GM04504 (cell line): ENCODE measurements at places on chromosomes 3 and 15.

DNA sequence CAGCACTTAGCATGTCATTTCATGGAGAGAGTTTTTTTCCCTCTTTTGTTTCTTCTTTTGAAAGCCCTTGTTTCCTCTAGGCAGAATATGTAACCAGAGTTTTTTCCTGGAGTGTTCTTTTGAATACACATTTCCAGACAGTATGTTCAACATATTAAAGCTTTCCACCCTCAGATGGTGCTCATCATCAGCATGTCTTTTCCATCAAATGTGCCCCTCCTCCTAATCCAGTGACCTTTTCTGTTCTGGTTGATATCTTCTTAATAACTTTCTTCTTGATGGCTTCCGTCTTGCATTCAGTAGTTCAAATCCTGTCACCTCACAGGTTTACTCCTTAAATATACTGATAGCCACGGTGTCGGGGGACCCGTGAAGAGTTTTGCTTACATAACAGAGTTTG, 78.6 kb downstream of the FNDC3B start:
- DNase-seq = no peak

GRCh38 chr3:132180337-132180791, 136.8 kb upstream of the ACP3 start:
- peak; percentile 37 for DNase-seq

DNA sequence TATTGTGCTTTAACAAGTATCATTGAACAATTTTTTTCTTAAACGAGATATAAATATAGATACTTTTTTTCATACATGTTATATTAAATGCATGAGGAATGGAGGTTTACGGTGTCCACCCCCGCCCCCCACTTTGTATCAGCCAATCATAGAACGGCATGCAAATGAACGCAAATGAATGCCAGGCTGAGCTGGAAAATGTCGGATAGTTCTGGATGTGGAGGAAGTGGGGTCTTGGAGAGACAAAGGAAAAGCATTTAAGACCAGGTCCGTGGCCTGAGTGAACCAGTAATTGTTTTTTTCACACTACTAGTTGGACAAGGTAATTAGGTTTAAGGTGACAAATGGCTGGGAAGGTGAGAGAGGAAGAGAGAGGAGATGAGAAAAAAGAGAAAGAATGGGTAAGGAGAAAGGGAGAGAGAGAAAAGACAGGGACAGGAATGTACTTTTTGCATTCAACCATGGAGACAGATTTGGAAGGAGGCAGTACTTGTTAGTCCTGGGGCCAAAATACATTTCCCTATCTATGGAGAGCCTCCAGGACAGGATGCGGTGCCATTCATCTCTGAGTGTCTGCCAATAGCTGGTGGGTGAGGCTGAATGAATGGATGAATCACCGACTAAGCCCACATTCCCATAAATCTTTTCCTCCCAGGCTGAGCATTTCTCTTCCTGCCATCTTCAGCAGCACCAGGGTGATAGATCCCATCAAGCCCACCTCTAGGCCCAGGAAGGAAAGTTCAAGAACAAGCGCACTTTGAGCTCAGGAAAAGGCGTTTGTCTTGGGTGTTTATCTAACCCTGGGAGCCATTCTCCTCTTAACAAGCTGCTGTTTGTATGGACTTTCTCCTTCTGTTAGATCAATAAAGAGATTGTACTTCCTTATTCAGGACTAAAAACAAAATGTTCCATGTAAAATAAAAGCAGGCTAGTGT, 1.4 kb upstream of the RAD18 start:
- peak; percentile 68 for DNase-seq

DNA sequence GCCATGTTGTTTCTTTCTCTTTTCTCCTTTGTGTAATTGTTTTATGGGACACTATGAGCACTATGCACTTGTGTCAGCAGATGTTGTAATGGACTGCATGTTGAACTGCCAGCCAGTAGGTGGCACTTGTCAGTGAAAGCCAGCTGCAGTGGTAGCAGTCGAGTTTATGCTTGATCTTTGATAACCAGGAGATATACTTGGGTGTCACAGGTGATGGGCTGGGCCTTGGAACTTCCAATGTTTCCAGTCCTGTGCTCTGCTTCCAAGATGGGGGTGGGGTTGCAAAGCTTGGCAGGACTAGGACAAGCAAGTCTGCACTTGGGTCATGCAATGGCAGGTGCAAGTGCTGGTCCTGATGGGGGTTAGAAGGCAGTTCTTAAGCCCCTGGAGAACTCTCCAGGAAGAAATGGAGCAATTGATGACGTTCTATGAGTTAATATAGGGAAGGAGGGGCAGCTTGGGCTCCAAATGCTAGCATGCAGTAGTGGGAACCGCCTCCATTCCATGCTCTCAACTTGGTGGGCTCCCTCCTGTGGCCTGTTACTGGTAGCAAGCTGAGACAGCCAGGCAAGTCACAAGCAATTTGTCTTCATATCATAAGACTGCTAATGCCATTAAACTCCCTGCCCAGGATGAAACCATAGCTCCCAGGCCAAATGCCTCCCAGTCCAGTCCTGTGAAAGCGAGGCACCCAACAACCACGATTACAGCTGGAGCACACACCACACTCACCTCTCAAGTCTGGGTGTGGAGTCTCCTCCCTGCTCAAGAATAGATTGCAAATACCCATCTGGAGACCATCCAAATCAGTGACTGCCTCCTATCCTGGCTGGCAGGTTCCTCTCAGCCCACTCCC, 287.2 kb downstream of the CGGBP1 start:
- DNase-seq = peak; percentile 2

GRCh38 chr3:151584566-151584965, 123.7 kb upstream of the IGSF10 start:
- DNase-seq = no peak

- no peak for DNase-seq
Observed at GRCh38 chr3:134628884-134629283, 21.9 kb downstream of the KY start.

DNA sequence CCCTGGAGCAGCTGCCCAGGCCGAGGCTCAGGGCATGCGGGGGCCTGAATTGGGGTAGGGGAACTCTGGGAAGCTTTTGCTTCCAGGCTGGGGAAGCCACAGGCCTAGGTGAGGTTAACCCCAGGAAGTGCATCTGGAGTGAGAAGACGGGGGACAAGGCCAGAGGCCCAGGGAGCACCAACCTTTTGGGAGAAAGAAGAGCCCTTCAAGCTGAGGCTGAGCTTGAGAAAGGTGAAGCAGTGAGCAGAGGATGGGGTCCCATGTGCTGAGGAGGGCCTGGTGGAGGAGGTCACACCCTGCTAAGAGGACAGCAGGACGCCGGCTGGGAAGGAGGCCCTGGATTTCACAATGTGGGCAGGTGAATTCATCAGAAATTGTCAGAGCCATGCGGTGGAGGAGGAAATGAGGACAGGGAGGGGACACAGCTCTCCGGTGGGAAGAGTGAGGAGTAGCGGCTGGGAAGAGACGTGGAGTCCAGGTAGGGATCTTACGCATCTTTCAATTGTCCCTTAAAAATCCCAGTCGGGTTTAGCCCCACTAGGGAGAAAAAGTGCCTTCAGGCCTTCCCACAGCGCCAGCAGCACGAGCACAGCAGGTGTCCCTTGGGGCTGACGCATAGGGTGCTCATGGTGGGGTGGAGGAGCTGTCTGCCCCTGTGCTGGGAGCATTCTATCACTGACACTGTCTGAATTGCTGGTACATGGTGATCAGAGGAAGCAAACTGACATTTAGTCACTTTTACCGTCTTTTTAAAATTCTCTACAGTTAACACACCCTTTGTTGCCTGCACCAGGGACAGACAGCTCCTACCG, 50.9 kb downstream of the HCN4 start:
- DNase-seq = no peak

DNA sequence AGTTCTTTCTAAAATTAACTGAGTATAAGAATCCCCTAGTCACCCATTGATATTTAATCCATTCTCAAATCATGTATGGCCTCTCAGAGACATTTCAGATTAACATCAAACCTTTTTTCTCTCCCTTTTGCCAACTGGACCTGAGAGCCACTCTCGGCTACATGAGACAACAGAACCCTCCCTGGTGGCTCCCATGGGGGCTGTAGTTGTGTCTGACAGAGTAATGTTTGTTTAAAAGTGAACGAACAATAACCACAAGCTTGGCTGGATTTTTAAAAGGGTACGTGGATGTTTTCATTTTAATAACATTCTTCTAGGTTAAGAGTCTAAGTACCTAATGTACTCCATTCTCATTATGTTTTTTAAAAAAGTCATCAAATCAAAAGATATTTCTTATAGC, 37.1 kb downstream of the P3H2 start:
- no peak for DNase-seq

- no peak for DNase-seq
Observed at GRCh38 chr3:124984754-124985153, 50.2 kb upstream of the MUC13 start.

GRCh38 chr15:74892313-74892712, 2.5 kb downstream of the MPI start:
- DNase-seq = no peak

GRCh38 chr15:64774037-64774628, 1.3 kb downstream of the RBPMS2 start:
- no peak for DNase-seq

GRCh38 chr15:95208988-95209387, 977.6 kb downstream of the MCTP2 start:
- DNase-seq = no peak

- DNase-seq = no peak
Observed at GRCh38 chr3:21551019-21551418, 200.0 kb downstream of the ZNF385D start.

- peak; percentile 32 for DNase-seq
Observed at GRCh38 chr3:153927107-153927506, 194.1 kb upstream of the ARHGEF26 start.

GRCh38 chr3:195601382-195601781, 17.6 kb upstream of the APOD start:
- DNase-seq = no peak

- DNase-seq = no peak
Observed at GRCh38 chr3:145900056-145900829, 260.7 kb downstream of the PLOD2 start.

DNA sequence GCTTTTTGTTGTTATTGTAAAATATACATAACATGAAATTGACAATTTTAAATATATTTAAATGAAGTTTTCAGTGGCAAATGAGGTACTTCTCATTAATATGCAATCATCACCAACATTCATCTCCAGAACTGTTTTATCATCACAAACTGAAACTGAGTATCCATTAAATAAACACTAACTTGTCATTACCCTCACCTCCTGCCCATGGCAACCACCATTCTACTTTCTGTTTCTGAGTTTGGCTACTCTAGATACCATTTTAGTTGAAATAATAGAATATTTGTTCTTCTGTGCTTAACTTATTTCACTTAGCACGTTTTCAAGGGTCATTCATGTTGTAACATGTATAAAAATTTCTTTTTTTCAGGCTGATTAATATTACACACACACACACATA, 834.3 kb downstream of the PLOD2 start:
- DNase-seq = no peak

- DNase-seq = no peak
Observed at GRCh38 chr15:33551860-33552259, 241.1 kb downstream of the RYR3 start.

DNA sequence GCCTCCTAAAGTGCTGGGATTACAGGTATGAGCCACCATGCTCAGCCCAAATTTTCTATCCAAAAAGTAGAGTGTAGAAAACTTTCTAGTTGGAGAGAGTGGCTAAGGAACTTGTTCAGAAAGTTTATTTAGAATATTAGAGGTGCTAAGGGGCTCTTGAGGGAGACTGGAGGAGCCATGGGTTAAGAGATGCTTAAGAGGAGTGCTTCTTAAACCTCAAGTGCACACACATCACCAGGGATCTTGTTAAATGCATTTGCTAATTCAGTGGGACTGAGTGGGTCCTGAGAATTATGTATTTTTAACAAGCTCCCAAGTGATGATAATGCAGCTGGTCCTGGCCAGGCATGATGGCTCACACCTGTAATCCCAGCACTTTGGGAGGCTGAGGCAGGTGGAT, 29.7 kb upstream of the SLMAP start:
- DNase-seq = no peak

- DNase-seq = no peak
Observed at GRCh38 chr15:55740981-55741832, 1.7 kb downstream of the PRTG start.

GRCh38 chr3:141426404-141427034, 58.2 kb downstream of the ZBTB38 start:
- no peak for DNase-seq

DNA sequence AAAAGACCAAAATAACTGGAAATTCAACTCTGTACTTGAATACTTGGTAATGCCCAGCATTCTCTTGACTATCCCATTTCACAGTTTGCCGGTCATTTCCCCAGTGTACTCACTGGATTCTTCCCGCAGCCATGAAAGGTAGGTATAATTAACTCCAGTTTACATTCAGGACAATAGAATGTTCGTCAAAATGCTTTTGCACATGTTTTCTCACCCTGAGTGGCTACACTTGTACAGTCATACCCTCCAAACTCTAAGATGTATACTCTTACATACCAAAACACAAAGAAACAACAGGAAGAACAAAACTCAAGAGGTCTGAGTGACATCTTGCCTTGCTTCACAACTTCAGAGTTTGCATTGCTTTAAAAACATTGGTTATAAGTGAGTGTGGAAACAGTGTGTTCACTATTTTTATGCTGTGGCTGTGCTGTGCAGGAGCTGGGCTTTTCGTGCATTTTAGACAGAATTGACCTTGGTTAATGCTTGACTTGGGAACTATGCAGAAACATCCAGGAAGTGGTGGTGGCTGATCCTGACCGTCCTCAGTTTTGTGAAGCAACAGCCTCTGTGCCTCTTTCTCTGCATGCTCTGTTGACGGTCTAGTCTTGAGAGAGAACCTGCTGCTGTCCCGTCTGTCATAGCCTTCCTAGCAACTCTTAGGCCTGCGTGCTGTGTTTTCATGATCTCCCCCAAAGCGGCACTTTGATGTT, 90.5 kb downstream of the IGF1R start:
- DNase-seq = no peak

- no peak for DNase-seq
Observed at GRCh38 chr15:50113187-50113505, 5.9 kb downstream of the ATP8B4 start.

DNA sequence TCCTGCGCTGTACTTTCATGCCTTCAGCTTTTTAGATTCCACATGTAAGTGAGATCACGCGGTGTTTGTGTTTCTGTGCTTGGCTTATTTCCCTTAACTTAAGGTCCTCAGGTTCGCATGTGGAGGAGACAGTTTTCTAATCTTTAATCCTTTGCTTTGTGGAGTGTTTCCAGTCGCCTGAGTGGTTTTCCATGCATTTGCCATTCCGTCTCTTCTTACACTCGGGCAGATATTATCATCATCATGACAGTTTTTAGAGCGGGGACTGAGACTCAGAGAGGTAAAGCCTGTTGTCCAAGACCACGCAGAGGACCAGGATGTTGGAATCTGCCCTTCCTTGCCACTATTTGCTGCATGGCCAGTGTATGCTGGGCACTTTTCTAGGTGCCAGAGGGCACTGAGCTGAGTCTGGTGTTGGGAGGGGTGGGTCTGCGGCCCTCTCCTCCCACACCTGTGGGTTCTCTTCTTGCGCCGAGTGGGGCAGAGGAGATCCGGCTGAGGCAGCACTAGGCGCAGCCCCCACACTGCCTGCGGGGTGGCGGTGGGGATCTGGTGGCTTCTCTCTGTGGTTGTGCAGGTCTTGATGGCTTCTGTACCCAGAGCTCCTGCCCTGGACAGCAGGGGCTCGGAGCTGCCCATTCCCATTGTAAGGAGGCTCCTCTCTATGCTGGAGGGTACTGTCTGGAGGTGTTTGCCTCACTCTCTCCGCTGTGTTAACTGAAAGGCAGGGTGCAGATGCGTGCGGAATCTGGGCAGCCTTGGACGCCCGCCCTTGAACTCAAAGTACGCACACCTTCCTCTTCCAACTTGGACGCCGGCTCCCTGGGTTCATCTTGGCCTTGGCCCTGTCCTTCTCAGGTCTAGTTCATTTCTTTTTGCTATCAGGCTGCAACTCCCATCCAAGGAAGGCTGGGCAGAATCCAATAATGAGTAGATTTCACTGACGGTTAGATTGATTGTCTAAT, 156.0 kb upstream of the RGMA start:
- DNase-seq = no peak

- no peak for DNase-seq
Observed at GRCh38 chr3:133455281-133455680, 55.4 kb downstream of the BFSP2 start.
